ENCODE measurements at places on chromosomes 12 and 14.

DNA sequence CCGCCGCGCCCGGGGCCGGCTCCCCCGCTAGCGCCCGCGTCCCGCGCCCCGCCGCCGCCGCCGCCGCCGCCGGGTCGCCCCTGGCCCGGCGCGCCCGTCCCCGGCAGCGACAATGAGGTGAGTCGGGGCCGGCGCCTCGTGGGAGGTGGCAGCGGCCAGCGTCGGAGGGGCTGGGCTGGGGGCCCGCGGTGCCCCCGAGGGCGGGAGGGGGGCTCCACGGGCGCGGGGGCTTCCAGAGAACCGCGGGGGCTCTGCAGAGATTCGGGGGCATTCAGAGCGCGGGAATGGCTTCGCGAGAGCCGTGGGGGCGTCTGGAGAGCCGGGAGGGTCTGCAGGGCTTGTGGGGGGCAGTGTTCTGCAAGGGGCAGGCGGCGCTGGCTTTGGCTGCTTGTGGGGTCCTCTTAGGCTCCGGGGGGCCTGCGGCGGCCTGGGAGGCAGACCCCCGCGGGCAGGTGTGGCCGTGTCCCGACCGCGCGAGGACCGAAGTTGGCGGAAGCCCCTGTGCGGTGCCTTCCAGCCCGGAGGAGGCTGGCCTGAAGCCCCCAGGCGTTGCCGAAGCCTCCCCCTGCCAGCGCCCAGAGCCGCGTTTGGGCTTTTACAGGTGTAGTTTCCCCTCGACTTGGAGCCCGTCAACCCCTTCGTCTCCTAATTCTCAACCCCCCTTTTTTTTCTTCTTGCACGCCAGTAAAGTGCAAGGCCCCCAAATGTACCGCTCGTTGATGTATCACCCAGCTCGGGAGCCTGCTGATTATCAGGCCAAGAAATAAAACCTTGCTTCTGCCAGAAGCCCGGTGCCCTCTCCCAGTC, 93.1 kb upstream of the EVL start:
- no peak for DNase-seq

DNA sequence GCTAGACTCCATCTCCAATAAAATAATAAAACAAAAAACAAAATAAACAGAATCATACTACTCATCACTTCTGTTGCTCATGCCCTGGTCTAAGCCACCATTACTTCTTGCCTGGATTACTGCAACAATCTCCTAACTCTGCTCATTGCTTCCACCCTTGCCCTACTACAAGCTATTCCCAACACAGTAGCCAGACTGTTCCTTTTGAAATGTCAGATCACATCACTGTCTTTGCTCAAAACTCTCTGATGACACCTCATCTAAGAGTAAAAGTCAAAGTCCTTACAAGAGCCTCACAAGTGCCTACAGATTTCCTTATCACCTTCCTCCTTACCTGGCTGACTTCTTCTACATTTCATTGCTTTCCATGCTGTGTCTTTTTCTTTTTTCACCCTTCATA, 10.0 kb downstream of the FBXO33 start:
- DNase-seq = no peak

GRCh38 chr14:65772921-65773574, 360.5 kb downstream of the FUT8 start:
- no peak for DNase-seq

- no peak for DNase-seq
These were observed 876.0 kb downstream of the RPS29 start for GRCh38 chr14:48710133-48710532.

- no peak for DNase-seq
These were observed 42.6 kb downstream of the TMEM63C start for GRCh38 chr14:77224212-77224611.

- no peak for DNase-seq
These were observed 6.8 kb downstream of the OR10A7 start for GRCh38 chr12:55227643-55228042.

GRCh38 chr12:31362759-31363415, 36.9 kb upstream of the SINHCAF start:
- no peak for DNase-seq

- DNase-seq = no peak
These were observed 26.7 kb downstream of the SLC35E3 start for GRCh38 chr12:68772714-68773113.

DNA sequence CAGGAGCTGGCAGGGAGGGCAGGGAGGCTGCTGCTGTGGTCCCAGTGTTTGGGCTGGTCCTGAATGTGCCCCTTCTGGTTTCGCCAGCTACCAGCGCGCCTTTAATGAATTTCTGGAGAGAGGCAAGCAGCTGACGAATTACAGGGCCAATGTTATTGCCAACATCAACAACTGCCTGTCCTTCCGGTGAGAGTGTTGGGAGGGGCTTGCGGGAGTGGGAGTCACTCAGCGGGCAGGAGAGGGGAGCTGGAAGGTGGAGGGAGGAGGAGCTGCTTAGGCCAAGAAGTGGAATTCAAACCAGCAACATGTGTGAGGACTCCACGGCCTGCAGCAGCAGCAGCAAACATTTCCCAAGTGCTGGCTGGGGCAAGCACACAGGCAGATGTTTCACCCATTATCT, 7.7 kb downstream of the TNFAIP2 start:
- DNase-seq = no peak

- DNase-seq = no peak
These were observed 2.2 kb downstream of the TBPL2 start for GRCh38 chr14:55438066-55438683.

DNA sequence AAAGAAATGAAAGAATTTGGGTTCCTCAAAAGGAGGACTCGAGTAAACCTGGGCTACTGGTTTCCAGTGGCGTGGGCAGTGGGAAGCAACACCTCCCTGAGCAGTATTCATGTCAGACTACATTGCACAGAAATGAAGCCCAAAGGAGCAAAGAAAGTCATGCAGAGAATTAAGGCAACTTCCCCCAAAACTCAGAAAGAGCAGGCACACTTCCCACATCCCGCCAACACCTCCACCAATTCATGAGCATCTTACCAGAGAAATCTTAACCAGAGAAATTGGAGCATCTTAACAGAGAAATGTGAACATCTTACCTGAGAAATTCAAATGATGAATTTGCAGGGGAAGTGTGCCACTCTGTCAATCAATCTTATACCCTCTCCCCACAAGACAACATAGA, 36.7 kb downstream of the SLC8A3 start:
- no peak for DNase-seq

- DNase-seq = peak; percentile 34
These were observed 25.3 kb upstream of the SPTLC2 start for GRCh38 chr14:77641534-77642341.

GRCh38 chr12:124217508-124218242, 77.2 kb upstream of the RFLNA start:
- no peak for DNase-seq

- no peak for DNase-seq
These were observed 331.6 kb downstream of the PCNX1 start for GRCh38 chr14:71238835-71239234.

GRCh38 chr14:105053421-105053820, 11.8 kb downstream of the GPR132 start:
- no peak for DNase-seq

DNA sequence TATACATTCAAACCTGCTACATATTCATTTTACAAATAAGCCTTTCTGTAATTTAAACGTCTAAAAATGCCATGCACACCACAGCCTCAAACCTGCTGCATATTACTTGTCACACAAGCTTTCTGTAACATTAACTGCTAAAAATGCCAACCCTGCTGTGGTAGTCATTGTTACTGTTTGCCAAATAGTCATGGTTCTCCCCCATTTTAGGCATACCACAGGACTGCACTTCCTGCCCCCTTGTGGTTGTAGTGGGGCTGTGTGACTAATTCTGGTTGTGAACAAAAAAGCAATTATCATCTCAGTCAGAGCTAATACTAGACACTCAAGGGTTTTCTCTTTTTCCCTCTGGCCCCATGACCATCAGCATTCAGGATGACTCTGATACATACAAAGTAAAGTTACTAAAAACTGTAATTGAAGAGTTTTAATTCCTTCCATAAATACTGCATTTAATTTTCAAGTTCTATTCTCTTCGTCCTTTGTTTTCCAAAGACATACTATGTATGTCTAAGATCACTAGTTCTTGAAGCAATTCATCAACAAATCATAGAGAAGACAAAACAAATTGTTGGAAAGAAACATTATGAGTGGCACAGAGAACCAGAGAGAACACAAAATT, 5.7 kb upstream of the SLC35F4 start:
- no peak for DNase-seq

GRCh38 chr12:131716282-131716681, 5.4 kb downstream of the SFSWAP start:
- DNase-seq = no peak

DNA sequence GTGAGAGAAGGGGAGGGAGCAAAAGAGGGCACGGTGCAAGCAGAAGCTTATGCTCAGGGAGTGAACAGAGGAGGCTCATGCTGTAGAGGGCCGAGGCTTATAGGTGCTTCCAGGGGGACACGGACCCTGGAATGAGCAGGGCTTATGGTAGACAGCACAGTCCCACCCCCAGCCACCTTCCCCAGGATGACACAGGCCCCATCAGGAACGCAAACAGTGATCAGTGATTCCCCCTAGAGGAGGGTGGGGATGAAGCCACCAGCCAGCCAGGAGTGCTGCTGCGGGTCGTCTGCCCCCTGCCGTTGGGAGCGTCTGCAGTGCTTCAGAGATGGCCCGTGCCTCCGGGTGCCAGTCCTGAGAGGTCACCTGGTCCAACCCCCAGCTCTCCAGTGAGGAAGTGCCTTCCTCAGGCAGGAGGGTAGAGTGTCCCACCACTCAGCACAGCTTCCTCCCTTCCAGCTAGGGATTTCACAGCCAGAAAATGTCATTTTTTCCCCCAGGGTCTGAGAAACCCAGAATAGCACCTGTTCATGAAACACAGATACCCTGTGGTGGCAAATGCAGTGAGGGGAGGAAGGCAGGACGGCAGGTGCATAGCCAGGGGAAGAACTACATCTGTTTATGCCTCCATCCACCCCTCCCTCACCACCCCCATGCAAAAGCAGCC, 60.7 kb downstream of the SLC6A12 start:
- peak; percentile 11 for DNase-seq

DNA sequence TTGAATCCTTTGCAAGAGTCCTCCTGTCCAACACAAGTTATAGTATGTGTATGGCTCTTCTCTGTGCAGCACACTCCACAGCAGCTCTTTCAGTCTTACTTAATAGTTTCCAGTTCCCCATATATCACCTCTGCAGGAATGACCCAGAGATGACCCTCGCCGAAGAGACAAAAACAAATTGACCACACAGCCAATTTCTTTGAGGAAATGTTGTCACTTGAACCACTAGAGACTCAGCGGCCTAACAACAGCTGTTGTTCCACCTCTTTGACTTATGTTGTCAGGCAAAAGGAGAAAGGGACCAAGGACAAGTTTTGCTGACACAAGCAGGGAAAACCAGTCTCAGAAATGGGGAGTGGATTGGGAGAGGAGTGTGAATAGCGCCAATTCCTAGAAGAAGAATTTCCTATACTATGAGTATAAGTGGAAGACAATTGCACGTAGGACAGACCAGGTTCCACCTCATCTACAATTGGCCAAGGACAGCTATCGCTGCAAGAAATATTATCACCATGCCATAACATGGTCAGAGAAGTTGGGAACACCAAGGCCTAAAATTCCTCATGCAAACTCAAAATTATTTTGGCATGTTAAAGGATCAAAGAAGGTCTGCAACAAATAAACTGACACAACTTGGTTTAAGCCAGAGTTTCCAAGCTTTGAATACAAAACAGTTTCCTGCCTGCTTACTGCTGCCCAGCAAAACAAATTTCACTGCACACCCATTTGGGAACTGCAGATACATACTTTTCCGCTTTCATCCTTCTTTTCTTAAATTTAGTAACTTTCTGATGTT, 41.7 kb upstream of the ITPR2 start:
- no peak for DNase-seq

DNA sequence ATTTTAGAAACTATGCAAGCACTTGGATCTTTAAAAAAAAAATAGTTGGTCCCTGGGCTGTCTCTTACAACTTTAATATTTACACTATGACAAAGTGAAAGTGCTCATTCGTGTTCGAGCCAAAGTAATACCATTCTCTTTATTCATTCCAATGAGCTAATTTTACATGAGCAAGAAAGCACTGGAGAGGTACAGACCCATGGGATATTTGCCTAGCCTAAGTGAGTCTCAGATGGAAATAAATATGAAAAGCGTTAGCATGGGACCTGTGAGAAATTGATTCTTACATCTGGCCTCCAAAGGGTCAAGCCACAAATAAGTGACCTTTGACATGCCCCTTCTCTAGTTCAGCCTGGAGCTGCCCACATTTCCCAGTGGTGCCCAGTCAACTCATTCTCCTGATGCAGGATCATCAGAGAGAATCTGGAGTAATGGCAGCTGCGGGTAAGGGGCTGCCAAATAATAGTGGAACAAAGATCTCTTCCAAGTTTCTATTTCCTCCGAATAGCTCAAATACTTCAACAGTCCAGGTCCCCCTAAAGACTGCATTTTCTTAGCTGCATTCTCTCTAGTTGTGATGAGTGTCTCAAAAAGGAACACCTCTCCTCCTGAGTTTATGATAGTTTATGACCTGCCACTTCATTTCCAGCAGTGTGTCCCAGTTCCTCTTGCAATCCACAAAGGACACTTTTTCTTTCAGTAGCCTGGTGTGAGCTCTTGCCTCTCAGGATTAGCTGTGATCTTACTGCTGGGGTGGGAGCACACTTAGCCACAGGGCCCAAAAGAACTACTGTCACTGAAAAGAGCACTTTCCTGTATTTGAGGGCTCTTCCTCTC, 208.2 kb downstream of the DAD1 start:
- DNase-seq = no peak

DNA sequence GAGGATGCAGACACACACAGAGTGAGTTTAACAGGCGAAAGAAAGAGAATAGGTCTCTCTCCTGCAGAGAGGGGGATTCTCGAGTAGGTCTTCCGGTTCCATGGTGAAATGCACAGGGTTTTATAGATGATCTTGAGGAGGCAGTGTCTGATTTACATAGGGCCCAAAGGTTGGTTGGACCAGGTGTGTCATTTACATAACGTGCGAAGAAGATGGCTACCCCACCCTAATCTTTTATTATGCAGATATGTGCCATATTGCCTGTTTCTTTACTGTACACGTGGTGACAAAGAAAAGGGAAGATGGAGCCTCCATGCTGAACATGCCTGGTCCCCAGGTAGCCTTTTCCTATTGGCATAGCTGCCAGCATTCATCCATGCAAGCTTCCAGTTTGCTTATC, 219.8 kb downstream of the CRADD start:
- no peak for DNase-seq

GRCh38 chr14:64232095-64232838, 61.9 kb downstream of the ESR2 start:
- no peak for DNase-seq

DNA sequence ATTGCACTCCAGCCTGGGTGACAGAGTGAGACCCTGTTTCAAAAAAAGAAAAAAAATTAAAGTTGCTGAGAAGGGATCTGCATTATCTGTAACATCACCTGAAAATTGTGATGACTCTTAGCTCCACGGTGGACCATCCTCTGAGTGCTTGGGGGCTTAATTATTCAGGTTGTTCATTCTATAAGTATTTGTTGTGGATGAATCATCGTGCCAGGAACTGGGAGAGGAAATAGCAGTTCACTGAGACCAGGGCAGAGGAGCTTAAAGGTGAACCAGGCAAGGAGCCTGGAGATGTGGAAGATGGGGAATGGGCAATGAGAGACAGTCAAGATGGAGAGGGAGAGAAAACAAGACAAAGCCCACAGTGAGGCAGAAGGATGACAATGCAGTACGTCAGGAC, 25.5 kb upstream of the GSC start:
- no peak for DNase-seq
